ENCODE measurements at places on chromosomes 6 and 20.

- DNase-seq, result peak; percentile 6
Observed at GRCh38 chr6:14046476-14047068, 71.0 kb upstream of the CD83 start.

DNA sequence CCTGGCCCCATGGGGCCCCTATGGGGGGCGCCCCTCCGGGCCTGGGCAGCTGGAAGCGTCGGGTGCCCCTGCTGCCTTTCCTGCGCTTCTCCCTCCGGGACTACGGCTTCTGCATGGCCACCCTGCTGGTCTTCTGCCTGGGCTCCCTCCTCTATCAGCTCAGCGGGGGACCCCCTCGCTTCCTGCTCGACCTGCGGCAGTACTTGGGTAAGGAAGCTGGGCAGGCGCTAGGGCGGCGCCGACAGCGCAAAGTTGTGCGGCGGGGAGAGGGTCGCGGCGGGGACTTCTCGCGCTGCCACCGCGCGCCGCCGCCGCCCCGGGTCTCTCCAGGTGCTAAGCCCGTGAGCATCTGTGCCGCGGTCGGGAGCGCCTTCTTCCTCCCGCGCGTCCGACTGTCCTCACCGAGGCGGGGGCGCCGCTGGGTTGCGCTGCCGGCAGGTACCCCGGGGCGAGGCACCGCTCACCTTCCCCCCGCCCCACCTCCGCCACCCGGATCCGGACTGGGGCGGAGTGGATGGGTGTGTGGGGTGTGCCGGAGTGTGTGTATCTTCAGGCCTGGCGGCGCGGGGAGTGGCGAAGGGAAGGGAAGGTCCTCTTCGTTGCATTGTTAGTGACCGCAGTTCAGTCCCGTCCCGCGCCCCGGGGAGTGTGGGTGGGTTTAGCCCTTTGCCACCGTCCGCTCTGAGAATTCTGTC lies 788 bp downstream of the UST start:
- DNase-seq, result peak; percentile 39

DNA sequence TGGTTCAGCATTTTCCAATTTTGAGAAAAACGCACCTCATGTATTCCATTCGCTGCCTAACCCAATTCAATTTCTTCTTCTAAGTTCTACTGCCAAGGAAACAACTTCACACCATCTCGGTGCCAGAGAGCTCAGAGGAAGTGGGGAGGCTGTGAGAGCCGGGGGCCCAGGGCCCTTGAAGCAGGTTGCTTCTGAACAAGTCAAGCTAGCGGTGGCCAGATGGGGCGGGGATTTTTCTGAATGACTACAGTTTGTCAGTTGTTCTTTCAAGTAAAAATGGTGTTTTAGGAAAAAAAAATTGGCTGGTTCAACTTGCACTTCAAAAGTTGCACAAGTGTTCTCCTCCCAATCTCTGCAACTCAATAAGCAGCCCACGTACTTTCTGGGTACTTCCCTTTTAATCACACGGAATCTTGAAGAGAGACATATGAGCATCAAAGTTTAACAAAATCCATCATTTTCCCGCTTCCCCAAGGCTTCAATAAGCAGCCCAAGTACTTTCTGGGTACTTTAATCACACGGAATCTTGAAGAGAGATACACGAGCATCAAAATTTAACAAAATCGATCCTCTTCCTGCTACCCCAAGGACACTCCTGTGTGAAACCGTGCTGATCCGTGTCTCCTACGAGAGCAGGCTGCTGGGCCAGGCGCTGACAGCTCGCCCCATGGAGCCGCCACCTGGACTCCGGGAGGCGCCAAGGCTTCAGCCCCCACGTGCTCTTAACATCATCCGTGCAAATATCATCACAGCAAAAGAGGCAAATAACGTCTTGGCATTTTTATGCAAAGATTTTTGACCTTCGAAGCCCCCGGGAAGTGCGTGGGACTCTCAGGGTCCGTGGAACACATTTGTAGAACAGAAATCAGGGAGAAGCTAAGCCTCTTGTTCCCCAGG lies 186.7 kb upstream of the PDE10A start:
- DNase-seq, result no peak

- peak; percentile 49 for DNase-seq
Observed at GRCh38 chr6:33276864-33277662, at the start of gene B3GALT4. TSS of gene B3GALT4 (plus strand) at chr6:33277123. CDS start at chr6:33277420, 297 bp downstream.

GRCh38 chr20:23639490-23639958 lies 1.8 kb upstream of the CST3 start:
- no peak for DNase-seq

DNA sequence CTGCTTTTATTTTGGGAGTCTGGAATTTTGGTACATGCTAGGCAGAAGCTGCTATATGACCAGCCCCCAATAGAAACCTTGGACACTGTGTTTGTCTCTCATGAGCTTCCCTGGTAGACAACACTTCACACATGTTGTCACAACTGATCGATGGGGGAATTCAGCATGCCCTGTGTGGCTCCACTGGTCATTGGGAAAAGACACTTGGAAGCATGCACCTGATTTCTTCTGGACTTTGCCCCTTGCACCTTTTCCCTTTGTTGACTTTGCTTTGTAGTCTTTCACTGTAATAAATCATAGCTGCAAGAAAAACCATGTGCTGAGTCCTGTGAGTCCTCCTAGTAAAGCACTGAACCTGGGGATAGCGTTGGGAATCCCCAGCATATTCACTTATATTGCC lies 7.9 kb upstream of the WFDC10A start:
- no peak for DNase-seq

DNA sequence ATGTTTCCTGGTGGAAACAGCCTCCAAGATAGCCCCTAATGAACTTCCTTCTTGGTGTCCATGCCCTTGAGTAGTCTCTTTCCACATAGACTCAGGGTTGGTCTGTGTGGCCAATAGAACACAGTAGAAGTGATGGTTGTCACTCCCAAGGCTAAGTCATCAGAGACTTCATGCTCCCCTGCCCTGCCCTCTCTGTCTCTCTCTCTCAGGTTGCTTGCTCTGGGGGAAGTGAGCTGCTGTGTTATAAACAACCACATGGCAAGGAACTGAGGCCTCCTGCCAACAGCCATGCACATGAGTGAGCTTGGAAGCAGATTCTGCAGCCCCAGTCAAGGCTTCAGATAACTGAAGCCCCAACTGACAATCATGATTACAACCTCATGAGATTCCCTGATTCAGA lies 85.3 kb upstream of the SLC22A16 start:
- no peak for DNase-seq

DNA sequence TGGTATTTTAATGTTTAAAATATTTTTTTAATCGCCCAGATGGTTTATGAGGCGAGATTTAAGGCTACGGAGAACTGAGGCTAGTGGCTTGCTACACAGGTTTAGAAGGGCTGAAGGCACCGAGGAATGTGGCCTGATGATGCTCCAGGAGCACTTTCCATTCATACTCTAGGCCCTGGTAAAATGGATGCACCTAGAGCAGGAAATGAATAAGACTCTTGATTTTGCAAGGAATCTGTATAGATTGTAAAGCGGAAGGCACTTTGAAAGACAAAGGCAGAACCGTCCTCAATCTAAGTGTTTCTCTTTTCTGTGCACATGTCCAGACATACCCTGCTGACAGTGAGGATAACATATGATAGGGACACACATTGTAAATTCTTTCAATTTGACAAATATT lies 30.1 kb downstream of the POU3F2 start:
- DNase-seq, result no peak

- no peak for DNase-seq
Observed at GRCh38 chr6:1215023-1215422, 96.9 kb upstream of the FOXQ1 start.

DNA sequence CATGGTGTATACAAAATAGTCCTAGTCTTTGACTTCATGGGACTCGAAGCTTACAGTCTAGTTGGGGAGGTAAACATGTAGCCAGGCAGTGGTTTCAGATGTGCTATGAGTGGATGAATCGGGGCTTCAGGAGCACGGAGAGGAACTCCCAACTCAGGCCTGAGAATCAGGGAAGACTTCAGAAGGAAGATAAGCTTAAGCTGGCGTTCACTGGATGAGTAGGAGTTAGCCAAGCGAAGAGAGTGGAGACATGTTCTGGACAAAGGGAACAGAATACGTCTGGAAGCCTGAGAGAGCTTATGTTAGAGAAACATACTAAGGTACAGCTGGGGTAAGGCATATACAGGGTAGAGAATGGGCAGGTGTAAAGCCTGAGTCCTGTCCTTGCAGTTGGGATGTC lies 8.8 kb downstream of the CARMIL1 start:
- DNase-seq, result no peak

DNA sequence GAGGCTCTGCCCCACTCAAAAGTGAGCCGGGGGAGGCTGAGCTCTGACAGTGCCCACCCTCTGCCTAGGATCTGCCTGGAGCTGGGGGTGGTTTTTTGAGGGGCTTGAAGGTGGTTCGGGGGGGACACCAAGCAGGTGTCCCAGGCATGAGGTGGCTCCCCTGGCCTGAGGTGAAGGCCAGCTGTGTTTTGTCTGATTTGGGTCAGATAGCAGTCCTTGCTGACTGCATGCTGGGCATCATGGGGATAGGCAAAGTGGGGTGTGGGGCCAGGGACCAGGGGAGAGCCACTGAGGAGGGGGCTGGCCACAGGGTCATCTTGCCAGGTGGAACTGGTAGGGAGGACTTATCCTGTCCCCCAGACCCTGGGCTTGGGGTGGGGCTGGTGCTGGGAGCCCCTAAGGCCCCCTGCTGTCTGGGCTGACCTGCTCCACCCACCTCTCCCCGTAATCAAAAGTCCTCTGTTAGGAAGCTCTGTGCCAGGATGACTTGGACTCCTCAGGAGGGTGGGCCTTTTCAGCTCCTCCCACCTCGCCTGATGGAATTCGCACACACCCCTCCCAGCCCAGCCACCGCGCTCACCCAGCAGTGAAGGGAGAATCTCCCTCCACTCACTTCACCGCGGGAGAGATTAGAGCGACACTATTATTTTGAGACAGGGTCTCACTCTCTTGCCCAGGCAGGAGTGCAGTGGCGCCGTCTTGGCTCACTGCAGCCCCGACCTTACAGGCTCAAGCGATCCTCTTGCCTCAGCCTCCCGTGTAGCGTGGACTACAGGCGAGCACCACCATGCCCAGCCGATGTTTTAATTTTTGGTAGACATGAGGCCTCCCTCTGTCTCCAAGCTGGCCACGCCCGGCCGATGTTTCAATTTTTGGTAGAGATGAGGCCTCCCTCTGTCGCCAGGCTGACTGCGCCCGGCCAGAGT lies 1.5 kb upstream of the COL9A3 start:
- DNase-seq, result no peak

DNA sequence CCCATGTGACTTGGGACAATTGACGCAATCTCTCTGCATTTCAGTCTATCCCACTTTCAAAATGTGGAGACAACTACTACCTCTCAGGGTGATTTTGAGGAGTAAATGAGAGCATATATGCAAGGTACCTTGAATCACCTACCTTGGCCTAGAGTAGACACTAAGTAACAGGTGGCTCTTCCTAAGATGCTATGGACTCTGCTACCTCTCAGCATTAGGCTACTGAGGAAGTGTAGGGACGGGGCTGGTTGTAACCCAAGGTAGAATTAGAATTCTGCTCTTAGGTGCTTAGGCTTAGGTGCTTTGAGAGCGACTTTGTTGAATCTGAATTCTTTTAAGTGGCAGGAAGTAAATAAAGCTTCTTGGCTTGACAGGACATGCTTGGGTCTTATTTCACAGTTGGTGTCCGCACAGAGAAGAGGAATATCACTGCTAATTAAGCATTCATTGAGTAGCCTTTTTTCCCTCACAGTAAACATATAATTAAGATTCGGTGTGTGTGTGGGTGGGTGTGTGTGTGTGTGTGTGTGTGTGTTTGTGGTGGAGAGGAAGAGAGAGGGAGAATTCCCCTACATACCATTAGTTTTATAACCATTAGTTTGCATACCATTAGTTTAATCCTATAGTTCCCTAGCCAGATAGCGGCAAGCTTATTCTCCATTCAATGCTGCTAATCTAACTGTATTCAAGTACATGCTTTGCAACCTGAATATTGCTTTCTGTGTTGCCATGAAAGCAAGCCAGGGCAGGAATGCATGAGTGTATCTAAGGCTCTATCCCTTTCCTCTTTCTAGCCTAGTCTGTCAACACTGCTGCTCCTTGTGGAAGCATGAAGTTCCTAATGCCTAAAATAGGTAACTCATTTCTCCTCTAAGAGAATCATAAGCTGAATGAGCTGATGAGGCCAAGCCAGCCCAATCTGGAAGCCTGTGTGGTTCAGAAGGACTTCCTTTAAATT lies 112.5 kb downstream of the IPCEF1 start:
- no peak for DNase-seq

- no peak for DNase-seq
Observed at GRCh38 chr6:90025523-90026061, 131.3 kb downstream of the GJA10 start.

DNA sequence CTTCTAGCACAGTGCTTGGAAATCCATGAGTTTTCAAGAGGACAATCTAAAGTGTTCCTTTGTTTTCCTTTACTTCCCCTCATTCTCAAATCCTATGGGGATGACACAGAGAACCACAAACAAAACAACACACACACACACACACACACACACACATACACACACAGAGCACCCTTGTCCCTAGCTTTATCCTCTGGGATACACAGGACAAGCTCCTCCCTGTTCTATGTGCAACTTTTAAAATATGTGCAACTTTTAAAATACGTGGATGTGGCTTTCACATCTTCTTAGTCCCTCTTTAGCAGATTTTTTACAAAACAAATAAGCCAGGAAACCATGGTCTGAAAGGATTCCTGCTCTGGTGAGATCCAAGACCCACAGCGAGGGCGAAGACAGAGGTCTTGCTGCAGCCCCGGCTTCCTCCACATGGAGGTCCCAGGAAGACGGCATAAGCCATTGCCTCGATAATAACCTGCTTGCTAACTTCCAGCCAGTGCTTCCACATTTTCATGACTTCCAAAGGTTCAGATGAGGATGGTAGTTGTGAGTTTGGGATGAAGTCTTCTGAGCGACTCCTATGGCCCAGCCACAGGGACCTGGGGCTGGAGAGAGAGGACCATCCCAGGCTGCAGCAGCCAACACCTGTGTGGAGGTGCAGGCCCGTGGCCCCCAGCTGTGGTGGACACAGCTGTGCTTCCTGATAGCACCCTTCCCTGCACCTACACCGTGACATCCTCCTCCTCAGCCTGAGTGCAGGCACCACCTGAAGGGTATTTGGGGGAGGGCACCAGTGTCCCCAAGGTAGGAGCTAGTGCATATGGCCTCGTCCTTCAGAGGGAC lies 62.8 kb upstream of the CD93 start:
- no peak for DNase-seq

- no peak for DNase-seq
Observed at GRCh38 chr6:85081102-85081501, 316.7 kb upstream of the TBX18 start.
